ENCODE measurements at places on chromosomes 7 and 10. TPM values are rescaled to one million over a fixed set of nuclear protein-coding genes. Genes with fewer than 3 reads are reported as not detected.
A peak's percentile ranks its signal among the peaks of the same experiment; 100 is the strongest.

TMEM229A gene
- total RNA-seq, result 0.10 TPM

EBF3 gene
- total RNA-seq, result 9.1 TPM

KLHDC10 gene
- 24.6 TPM for total RNA-seq

ANKRD30A gene
- total RNA-seq, result not detected

MSMB gene
- total RNA-seq, result not detected

CALHM3 gene
- total RNA-seq, result not detected

GNGT1 gene
- not detected for total RNA-seq

TRIL gene
- 10.6 TPM for total RNA-seq

SLC26A3 gene
- not detected for total RNA-seq

PDK4 gene
- total RNA-seq, result 433 TPM

NXPH1 gene
- not detected for total RNA-seq

OR2A7 gene
- 1.9 TPM for total RNA-seq

PNLIPRP2 gene
- total RNA-seq, result 1.3 TPM

SPRN gene
- total RNA-seq, result 0.19 TPM

CYP26C1 gene
- total RNA-seq, result 0.19 TPM

CYREN gene
- 26.8 TPM for total RNA-seq

TSPAN15 gene
- total RNA-seq, result 45.6 TPM

- no peak for DNase-seq
Observed at GRCh38 chr7:23544913-23545354, 13.2 kb upstream of the TRA2A start.

DNA sequence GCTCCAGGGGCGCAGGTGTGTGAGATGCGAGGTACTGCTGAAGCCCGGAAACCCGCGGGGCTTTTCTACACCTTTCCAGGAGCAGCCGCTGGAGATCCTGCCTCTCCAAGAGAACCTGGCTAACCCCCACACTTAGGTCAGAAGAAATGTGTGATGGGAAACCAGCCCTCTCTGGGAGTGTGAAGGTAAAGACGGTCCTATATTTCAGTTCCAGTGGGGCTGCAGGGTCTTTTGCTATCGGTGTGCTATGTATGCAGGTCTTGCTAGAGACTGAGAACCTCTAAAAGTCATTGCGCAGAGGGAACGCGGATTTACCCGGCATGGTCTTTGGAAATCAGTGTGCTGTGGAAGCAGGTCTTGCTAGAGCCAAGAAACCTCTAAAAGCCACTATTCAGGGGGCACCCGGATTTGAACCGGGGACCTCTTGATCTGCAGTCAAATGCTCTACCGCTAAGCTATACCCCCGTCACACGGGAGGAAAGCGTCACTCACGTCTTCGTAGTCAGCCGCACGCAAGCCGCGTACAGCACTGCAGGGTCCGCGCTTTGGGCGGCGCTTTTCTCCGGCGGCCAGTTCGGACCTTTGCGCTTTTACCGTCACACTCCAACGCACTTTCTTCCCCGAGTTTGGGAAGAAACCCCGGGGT is 46.0 kb downstream of the ZNF777 start:
- DNase-seq, result peak; percentile 85

DNA sequence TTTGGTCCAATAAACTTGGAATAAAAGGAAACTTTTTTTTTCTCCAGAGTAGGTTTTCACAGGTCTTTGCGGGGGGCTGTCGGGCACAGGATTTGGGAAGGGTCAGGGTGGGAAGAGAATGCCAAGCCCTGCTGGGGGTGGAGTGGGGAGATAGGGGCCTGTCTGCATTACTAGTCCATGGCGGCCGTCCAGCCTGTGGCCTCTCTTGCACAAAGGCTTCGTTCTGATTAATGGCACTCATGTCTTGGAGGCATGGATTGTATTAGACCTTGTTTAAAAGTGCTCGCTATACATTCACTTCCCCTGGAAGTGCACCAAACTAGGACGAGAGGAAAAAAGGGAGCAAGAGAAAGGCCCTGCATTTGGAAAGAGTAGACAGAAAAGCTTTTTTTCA is 37.2 kb downstream of the LRMDA start:
- DNase-seq, result no peak

GRCh38 chr10:131874991-131875451 is 25.8 kb upstream of the PPP2R2D start:
- peak; percentile 90 for DNase-seq

DNA sequence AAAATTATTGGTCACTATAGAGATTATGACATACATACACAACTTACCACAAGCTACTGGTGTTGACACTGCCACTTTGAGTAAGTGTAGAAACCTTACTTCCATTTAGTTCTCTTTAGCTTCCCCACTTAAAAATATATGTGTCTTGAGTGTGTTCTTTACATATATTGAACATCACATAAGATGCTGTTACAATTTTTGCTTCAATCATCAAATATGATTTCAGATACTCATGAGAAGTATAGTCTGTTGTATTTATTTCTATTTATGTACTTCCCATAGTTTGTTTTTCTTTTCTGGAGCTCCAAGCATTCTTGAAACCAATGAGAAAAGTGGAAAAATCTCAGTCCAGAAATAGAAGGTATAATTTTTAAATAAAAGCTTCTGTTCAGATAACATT is 102.7 kb upstream of the SDK1 start:
- no peak for DNase-seq

- DNase-seq, result no peak
Observed at GRCh38 chr7:37089972-37090371, 358.7 kb downstream of the ELMO1 start.

GRCh38 chr7:25391295-25391861 is 163.1 kb upstream of the NPVF start:
- DNase-seq, result no peak

DNA sequence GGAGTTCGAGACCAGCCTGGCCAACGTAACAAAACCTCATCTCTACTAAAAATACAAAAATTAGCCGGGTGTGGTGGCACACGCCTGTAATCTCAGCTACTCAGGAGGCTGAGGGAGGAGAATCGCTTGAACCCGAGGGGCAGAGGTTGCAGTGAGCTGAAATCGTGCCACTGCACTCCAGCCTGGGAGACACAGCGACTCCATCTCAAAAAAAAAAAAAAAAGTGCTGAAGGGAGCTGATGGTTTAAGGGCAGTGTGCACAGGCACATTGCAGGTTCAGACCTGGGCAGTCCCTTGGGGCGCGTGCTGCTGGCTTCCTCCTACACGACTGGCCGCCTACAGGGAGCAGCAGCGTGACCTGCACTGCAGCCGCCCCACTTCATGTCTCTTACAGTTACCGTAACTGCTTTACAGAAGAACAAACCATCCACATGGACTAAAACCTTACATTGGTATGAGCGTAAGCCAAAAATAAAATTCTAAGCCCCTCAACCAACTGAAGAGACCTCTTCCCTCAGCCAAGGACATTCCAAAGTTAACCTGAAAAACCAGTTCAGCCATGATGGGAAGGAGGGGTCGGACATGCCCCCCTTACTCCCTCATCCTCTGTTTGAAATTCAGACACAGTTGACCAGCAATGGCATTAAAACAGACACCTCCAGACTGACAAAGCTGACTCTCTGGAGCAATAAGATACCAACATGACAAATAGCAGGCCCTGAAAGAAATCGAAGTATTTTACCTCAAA is 262.2 kb downstream of the ZMYND11 start:
- DNase-seq, result no peak

DNA sequence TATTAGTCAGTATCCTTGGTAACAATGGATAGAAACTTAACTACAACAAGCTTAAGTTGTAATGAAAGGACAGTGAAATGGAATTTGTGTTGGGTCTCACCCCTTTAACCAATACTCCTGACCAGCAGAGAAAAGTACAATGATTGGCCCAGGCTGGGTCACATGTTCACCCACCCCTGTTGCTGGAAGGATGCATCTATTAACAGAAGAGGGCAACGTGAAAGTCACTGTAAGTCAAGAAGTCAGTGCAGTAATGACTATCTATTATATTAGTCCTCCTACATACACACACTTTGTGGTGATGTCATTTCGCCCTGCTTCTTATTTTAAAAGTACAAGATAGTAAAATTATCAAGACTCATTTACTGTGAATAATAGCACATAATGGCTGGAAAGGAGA is 16.2 kb downstream of the PNLIPRP2 start:
- no peak for DNase-seq

DNA sequence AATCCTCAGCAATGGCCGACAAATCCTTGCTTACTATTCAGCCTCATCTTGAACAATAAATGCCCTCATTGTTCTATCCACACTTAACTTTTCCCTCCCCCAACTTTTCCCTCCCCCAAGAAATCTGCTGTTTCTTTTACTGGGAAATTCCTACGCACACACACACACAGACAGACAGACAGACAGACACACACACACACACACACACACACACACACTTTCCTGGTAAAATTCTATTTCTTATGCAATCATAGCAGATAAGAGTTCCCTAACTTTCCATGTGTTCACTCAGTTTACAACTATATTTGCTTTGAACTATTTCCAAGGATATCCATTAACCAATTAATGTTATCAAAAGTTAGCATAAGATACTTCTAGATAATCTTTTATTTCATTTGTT is 52.9 kb downstream of the RELN start:
- no peak for DNase-seq

DNA sequence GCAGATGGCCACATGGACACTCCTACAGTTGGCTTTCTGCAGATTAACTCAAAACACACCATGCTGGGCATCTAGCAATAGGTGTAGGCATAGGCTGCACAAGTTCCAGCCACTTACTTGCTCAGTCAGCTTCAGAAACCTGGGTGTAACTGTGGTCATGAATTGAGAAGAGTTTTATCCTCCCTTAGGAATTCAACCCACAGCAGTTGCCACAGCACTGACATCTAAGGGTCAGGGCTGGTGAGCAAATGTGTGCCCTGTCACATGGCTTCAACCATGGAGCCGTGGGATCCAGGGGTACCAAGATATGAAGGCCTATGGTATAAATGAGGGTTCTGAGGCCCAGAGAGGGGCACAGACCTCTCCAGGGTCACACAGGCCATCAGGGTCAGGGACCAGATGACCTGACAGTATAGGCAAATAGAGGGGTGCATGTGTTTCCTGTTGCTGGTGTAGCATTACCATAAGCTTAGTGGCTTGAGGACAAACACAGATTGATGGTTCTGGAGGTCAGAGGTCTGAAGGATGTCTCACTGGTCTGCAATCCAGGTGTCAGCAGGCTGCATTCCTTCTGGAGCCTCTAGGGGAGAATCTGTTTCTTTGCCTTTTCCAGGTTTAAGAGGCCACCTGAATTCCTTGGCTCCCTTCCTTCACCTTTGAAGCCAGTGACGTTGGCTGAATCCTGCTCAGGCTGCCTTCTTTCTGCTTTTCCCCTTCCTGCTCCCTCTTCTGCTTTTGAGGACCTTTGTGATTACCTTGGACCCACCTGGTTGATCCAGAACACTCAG is 24.1 kb downstream of the MINDY4 start:
- DNase-seq, result no peak

DNA sequence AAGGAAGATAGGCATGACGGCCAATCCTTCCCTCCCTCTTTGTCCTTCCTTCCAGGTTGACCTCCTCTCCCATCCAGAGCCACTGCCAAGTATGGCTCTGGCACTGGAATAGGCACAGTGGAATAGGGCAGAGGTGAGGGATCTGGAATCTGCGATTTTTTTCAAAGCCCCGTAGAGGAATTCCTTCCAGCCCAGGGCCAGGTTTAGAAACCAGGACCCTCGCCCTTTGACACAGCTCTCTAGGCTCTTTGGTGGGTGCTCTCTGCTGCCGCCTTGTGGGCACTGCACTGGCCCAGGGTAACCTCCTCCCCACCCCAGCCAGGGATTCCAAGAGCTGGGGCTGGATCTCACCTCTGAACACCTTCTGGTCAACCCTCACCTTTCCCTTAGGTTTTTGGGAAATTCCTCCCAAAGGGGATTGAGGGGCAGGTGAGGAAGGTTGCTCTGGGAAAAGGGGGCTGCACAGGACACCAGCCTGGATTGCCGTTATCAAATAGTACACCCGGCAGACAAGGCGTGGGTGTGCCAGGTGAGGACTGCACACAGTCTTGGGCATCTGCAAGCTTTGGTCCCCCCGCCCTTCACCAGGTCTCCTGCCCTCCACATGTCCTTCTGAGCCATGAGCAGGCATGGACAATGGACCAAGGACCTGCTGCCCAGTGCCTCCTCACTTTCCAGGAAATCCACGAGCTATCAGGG is 22.8 kb downstream of the C10orf105 start:
- DNase-seq, result no peak

DNA sequence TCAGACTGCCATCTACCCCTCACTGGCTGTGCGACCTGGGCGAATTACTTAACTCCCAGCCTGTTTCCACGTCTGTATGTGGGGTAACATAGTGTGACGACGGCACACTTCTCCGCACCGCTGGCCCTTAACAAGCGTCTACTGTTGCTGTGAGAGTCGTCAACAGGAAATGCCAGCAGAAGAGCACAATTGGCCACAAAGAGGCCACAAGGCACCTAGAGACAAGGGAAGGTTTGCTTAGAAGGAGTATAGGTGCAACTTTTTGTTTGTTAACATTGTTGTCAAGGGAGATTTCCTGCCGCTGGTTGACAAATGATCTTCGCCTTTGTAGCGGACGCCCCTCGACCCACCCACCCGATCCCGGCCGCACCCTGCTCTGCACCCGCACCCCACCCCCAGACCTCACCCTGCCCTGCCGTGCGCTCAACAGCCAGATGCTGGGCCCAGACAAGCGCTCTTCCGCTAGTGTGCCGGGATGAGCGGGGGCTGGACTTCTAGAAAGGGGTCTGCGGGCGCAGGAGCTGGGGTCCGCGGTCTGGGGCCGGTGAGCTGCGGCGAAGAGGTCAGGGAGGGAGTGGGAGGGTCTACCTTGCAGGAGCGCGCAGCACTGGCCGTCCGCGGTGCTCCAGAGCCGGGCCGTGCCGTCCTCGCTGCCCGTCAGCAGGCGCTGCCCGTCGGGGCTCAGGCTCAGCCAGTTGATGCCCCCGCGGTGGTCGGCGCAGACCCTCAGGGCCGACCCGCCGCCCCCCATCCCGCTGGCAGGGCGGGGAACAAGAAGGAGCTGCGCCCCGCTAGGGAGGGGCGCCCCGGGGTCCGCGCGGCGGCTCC is 785 bp downstream of the WDR86 start:
- no peak for DNase-seq

DNA sequence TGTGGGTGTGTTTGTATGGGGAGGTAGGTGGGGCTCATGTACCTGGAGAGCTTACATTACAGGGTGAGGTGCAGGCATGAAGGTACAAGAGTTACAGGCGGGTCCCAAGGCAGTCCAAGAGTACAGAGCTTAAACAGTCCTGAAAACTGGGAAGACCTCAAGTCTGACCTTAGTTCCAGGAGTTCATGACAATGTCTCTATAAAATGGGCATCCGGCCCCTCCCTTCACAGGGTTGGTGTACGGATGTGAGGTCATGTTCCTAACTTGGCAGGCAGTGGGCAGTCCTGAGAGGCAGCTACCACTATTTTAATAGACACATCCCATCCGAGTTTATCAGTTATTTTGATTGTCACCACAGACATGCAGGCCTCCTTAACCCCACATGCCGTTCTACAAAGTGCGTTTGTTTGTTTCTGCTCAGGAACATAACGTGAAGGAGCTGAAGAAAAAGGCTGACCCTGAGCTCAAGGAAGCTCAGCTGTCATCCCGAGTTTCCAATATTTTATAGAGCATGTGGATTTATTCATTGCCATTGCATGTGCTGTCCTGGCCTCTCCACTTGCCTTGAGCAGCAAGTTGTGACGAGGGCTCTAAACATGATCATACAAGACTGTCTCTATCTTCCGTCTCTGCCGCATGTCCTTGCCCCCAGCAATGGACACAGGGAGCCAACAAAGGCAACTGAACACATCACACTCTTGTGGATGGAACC is 647.5 kb upstream of the IGFBP3 start:
- DNase-seq, result no peak

- no peak for DNase-seq
Observed at GRCh38 chr10:63671317-63671937, 150.2 kb downstream of the REEP3 start.

- DNase-seq, result no peak
Observed at GRCh38 chr7:50336894-50337703, 32.6 kb downstream of the IKZF1 start.

- peak; percentile 92 for DNase-seq
Observed at GRCh38 chr7:143305423-143306070, 10.4 kb upstream of the CLCN1 start.
